CD4-positive, alpha-beta T cell treated with Interleukin-6 at 100 ng/mL for 8 hours (primary cell): ENCODE measurements at places on chromosomes 11 and 22.

DNA sequence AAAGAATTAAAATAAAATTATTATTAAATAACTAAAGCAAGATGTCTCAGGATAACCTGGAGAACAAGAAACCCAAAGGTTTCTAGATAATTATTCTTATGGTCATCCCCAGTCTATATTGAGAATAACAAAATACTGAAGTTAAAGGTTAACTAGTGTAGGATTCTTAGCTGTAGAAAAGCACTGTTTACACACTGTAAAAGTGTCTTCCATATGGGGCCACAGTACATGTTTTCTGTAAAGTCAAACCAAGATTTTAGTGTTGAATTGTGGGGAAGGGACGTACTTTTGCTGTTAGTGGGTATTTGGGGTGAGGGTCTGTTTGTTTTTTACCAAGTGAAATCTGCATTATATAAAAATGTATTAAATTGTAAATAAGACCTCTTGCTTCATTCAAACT lies 47.5 kb upstream of the SOX6 start:
- DNase-seq: no peak

DNA sequence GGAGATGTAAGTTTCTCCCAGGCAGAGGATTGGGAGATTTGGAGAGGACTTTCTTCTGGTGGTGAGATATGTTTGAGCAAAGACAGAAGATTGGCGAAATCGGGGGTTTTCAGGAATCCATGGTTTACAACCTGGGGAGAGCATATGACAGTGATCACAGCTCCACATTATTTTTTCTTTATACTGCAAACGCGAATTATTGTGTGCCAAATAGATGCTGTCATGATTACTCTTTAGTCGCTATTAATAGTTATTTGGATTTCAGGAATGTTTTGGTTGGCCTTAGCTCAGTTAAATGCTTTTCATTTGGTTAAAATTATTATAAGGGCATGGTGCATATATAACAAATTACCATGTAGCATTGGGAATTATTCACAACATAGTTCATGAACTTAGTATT lies 15.2 kb downstream of the ATXN10 start:
- no peak for DNase-seq

DNA sequence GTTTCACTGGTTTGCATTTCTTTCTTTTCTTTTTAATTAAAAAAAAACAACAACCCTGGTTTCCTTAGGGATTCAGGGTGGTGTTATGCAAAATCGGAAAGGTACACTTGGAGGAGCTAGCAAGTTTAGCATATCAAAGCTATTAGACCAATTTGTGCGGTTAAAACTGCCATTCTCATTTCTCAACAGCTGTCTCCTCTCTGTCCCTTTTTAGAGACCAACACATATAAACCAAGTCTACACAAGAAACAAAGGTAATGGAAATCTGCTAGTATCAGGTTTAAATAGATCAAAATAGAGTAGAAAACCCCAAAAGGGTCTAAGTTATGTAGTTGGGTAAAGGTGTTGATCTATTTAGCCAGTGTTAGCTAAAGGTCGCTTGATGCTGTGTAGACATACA lies 1.7 kb upstream of the SESN3 start:
- DNase-seq: no peak

GRCh38 chr11:104907521-104908185 lies 9.4 kb upstream of the CASP12 start:
- DNase-seq: peak; percentile 6
